Activated CD8-positive, alpha-beta memory T cell treated with anti-CD3 and anti-CD28 coated beads for 48 hours (primary cell): ENCODE measurements at places on chromosomes 7 and 10.
A peak's percentile ranks its signal among the peaks of the same experiment; 100 is the strongest.

- no peak for DNase-seq
These were observed 200.0 kb upstream of the BMPER start for GRCh38 chr7:33705333-33705833.

DNA sequence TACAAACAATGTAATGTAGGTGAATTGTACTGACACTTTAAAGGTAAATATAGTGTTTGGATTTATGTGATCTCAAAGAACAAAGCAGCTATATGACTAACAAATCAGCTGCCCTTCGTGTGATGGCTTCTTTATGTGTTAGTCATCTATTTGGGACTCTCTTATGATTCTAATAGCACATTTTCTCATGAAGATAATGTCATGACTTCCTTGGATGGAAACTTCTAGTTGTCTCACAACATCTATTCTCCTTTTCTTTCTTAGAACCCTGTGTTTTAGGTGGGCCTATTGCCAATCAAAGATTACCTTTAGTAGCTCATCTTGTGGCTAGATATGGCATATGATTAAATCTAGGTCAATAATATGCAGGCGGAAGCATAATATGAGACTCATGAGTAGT is 45.0 kb downstream of the TMEM106B start:
- no peak for DNase-seq

GRCh38 chr10:88850712-88851111 is 932 bp downstream of the ANKRD22 start:
- DNase-seq: no peak

GRCh38 chr10:103651333-103651732 is 157.8 kb downstream of the NEURL1 start:
- no peak for DNase-seq

DNA sequence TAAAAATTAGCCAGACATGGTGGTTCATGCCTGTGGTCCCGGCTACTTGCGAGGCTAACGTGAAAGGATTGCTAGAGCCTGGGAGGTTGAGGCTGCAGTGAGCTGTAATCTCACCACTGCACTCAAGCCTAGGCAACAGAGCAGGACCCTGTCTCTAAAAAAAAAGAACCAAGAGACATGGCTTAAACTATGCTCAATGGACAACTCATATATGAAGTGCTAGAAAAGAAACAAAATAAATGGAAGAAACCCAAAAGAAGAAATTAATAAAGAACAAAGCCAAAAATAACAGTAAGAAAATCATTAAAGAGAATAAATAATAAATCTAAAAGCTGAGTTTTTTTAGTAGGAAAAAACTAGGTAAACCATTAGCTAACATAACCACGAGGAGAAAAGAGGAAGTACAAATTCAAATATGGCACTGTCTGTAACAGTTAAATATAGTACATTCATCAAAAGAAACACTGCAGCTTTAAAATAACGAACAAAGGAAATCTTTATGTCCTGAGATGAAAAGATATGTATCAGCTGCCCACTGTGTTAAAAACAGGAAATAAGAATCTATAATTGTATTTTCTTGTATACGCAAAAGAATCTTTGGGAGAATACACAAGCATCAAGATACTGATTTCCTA is 48.7 kb downstream of the UPF2 start:
- DNase-seq: no peak

- DNase-seq: peak; percentile 60
These were observed 55.8 kb upstream of the LANCL2 start for GRCh38 chr7:55309040-55309991.

DNA sequence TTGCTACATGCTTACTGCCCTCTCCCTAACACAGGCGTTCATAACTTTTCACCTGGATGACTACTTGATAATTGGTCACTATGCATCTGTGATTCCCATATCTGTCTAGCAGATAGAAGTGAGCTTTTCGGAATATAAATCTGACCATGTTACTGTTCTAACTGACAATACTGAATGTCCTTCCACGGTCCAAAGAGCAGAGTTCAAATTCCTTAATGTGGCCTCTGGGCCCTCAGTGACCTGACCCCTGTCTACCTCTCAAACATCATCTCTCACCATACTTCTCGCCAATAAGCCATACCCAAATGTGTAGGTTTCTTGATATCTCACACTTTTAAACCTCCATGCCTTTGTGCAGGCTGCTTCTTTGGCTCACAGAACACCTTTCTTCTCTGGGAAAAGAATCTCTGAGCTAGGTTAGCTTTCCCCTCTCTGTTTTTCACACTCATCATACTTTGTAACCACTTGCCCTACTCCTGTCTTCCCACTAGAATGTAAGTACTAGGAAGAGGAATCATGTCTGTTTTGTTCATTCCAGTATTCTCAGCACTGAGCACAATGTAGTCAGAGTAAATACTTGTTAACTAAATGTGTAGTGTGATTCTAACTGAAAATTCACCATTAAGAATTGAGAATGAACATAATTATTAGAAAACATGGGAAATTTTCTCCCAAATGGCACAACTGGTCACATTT is 39.2 kb upstream of the LRRC17 start:
- no peak for DNase-seq

- DNase-seq: no peak
These were observed 790.8 kb upstream of the KCND2 start for GRCh38 chr7:119482209-119482608.

DNA sequence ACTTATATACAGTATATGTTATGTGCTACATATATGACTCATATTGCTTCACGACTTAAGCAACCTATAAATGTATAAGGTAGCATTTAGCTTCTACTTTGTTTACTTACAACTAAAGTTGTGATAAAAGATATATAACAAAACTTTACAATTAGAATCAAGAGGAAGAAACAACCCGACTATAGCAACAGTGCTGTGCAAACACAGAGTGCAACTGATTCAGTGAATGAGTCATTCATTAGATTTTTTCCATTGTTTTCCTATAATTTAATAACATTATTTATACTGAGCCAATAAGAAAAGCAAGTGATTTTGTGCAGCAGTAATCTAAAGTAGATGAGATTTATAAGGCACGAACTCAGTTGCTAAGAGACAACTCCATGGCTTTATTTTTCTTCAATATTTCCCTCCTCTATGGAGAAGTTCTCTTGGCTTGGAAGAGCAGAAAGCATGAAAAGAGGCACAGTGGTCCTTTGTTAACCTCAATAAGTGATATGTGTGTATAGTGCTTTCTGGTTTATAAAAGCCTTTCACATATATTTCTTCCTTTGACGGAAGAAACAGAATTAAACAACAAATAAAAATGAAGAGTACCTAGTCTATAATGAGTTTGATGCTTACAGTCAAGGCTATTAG is 19.8 kb downstream of the CEP41 start:
- DNase-seq: no peak

GRCh38 chr7:157009778-157010587 is 480 bp downstream of the MNX1 start:
- DNase-seq: no peak

- DNase-seq: no peak
These were observed 206.5 kb downstream of the SORCS1 start for GRCh38 chr10:106957823-106958588.

DNA sequence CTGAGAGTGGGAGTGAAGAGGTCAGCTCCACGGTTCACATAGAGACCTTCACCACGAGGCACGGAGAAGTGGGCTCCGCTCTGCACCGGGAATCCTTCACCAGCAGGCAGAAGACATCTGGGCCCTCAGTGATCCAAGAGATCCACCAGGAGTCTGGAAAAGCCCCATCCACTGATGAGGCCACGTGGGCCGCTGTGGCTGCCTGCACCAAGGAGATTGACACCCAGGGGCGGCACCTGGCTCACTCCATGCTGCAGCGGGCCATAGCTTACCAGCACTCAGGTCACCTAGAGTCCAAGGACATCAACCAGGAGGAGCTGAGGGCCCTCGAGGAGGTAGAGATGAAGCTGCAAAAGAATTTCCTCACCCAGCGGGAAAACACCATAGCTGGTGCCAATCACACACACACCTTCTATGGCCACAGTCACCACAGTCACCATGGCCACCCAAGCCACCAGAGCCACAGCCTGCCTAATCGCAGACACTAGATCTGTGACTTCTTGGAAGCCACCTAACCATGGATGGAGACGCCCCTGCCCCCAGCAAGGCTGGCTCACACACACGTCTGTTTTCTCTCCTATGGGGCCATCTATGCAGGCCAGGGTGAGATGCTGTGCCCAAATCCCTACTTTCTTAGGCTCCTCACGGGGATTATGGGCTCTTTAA is 694 bp downstream of the C10orf62 start:
- DNase-seq: no peak

DNA sequence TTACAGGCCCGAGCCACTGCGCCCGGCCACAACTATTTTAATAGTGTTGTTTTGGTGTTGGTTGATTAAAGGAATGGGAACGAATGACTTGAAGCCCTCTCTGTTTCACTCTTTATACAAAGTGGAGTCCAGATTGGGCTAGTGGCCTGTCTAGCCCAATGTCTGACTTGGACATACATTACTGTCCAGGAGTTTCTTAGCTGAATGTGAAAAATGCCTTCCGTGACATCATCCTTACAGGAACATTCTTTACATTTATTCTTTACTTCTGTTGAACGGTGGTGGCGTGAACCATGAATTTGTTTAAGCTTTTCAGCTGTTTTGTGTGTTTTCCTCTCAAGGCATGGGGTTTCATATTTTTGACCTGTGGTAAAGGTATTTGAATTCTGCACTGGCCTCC is 67.9 kb downstream of the DAGLB start:
- DNase-seq: no peak

GRCh38 chr7:135441791-135442190 is 68.1 kb downstream of the CNOT4 start:
- no peak for DNase-seq

DNA sequence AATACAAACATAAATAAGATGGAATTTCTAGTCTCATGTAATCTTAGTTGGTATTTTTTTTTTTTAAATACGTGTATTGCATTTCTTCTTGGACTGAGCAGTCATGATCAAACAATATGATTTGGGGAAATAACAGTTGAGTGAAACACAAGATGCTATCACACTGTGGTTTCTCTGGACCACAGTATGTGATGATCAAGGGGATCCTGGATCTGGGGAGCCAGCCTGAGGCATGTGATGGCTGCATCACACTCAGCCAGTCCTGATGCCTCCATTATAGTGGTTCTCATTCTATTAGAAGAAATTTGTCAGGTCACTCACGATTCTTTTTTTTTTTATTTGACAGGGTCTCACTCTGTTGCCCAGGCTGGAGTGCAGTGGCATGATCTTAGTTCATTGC is 495.9 kb upstream of the POT1 start:
- DNase-seq: no peak
